ENCODE measurements at places on chromosomes 12 and 14.
A peak's percentile ranks its signal among the peaks of the same experiment; 100 is the strongest.

DNA sequence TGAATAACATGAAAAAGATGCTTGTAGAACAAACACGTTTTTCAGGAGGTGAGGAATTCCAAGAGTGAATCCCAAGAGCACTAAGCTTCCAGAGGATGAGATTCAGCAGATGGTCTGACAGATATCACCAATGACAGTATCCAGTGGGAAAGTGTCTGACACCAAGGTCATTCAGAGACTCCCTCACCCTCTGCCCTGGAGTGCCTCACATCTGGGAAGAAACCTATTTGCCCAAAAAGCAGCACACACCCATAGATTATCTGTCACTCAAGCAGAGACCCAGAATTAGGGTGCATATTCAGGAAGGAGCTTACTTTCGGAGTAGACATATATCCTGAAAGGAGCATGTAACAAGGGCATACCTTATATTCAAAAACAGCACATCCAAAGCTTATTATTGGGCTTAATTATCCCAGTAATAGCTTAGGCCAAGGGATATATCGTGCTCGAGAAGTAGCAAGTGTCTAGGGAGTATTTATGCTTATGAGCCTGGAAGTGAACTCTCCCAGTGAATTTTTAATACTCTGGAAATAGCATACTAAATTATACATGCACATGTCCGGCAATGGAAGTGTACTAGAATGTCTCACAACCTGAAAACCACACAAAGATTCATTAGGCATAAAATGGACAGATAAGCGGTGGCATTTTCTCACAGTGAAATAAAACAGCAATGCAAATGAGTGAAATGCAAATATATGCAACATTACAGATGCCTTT is 998.1 kb upstream of the TMEM132C start:
- no peak for DNase-seq

DNA sequence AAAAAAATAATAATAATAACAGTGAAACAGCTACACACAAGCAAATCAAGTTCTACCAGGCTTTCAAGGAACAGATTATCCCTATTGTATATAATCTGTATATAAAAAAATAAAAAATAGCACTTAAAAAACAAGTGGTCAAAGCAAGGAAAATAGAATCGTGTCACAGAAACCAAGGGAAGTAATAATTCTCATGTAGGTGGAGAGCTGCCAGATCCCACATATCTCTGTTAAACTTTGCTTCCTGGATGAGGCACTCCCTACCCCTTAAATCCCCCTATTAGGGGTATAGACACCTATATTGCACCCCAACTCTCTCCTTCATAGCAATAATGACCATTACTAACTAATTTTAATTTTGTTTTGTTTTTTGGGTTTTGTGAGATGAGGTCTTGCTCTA is 4.4 kb upstream of the CD27 start:
- DNase-seq = no peak

DNA sequence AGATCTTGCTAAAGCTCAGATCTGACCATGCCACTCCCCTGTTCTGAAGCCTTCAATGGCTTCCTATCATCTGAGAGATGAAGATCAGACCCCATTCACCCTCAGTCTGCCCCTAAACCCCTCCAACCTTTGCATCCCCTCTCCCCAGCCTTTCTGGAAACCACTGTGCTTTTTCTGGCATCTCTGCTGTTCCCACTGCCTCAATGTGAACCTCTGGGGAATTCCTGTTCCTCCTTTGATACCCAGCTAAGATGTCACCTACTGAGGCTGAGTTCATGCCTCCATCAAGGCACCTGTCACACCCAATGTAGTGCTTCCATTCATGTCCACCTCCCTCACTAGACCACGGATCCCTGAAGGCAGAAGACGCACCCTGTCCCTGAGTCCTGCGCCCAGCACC is 19.3 kb downstream of the CYP46A1 start:
- no peak for DNase-seq

DNA sequence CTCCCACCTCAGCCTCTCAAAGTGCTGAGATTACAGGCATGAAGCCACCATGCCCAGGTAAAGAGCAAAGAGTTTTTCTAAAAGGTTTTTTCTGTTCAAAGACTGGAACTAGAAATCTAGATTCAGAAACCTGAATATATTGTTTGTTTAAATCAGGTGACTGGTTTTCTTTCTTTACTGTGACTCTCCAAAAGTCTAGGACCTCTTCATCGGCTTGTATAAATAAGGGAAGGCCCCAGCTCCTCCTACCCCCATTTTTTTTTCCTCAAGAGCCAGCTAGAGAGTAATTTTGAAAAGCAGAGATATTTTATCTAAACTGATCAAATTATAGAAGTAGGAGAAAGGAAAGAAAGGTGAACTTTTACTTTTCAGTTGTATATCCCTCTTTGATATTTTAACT is 48.0 kb downstream of the TMEM116 start:
- no peak for DNase-seq

DNA sequence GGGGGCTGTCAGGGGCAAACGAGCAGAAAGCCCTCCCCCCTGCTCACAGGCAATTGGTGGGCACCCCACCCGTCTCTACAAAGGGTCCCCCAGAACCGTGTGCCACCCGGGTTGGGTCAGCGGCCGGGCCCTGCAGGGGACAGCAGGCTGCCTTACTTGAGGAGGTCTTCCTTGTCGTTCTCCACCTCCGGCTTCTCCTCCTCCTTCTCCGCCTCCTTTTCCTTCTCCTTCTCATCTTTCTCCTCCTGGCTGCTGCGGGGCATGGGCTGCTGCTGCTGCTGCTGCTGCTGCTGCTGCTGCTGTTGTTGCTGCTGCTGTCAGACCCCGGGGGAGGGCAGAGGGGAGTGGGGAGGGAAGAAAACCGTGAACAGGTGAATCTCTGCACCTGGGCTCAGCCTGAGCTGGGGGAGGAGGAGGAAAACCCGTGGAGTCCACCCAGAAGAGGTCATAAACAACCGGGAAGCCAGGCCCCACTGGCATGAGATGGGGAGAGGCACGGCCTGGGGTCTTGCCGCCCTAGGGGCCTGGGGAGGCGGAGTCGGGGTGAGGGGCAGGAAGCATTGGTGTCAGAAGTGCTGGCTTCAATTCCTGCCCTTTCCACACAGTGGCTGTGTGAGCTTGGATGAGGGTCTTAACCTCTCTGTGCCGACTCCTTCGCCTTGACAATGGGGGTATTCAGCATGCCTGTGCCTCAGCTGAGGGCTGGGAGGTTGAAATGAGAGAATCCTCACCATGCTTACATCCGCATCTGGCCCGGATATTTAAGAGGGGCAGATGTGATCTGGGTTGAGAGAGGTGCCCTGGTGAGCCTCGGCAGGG is 107.6 kb downstream of the RFLNA start:
- DNase-seq = no peak

GRCh38 chr14:90356925-90357324 is 25.2 kb upstream of the NRDE2 start:
- no peak for DNase-seq

DNA sequence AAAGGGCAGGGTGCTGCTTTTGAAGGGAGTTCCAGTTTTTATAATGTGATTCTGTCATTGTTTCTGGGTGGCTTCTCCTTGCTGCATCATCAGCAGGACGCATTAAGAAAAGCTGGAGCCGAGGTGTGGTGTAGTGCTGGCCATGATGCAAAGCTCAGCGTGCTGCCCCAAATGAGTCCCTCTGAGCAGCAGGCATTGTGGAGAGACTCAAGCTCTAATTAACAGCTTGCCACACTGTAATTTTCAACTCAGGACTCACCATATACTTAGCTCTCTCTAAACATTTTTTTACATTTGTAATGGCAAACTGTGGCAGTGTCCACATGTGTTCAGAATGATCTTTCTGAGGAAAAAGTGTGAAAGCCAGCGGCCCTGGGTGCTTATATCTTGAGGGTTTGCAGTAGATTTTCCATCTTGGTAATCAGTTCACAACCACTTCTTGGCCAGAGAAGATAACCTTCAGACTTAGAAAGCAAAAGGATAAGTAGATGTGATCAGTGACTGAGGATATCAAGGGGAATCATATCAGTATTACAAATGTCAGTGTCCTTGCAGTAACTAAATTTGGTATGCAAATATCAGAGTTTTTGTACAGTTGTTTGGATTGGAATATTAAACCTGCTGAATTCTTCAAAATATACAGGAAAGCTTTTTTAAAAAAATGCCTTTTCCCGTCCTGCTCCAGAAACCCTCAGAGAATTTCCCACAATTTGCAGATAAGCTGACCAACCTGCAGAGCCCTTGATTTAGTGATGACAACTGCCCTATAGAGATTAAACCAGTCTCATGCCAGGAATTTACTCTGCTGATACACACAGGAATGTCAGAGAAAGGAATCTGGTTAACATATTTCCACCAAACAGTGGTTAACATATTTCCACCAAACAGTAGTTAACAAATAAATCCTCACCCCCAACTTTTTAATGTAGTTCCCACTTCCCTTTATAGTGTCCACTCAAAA is 63.6 kb downstream of the DAAM1 start:
- peak; percentile 55 for DNase-seq

DNA sequence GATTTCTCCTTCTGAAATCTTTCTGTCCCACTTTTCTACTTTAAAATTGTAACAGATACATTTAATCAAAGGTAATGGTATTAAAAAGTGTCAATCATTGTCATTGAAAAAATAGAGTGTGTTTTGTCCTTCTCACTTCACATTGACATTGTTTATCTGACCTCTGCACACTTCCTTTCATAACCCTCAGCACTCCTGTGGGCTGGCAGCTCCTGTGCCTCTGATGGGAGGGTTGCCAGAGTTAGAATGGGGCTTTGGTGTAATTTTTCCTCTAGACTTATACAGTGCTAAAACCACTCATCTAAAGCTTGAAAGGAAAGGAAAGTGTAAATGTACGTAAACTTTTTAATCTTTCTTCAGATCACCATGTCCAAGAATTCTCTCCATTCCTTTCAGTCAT is 23.7 kb downstream of the KCNA1 start:
- DNase-seq = no peak

GRCh38 chr14:52910572-52910971 is 40.3 kb downstream of the FERMT2 start:
- DNase-seq = peak; percentile 55

DNA sequence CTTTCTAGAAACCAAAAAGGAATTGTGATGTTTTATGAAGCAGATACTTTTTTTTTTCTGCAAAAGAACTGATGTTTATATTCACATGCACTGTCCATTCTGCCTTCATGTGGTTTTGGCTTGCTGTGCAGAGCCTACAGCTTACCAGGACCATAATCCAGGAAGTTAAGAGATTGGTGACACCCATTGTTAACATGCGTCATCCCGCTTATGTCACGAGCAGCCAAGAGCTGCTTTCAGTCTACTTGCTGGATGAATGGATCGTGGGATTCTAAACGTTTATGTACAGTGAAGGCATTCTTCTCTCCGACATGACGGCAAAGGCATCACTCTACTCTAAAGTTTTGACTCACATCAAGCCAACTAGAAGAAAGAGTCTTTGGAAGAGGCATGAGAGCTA is 76.6 kb downstream of the PAX9 start:
- no peak for DNase-seq
